ENCODE measurements at places on chromosomes 1 and 21. TPM values are rescaled to one million over a fixed set of nuclear protein-coding genes. Genes with fewer than 3 reads are reported as not detected.

IFI44L gene
- total RNA-seq, result 8.1 TPM

TMEM125 gene
- 9.1 TPM for total RNA-seq

PIGK gene
- total RNA-seq, result 24.8 TPM

LEMD1 gene
- 0.88 TPM for total RNA-seq

CLCA4 gene
- not detected for total RNA-seq

CASQ1 gene
- total RNA-seq, result 103 TPM

OR2T10 gene
- not detected for total RNA-seq

AJAP1 gene
- 4.0 TPM for total RNA-seq

Data from metanephros (tissue), 2 donors.